ENCODE measurements at places on chromosomes 6 and 20.

DNA sequence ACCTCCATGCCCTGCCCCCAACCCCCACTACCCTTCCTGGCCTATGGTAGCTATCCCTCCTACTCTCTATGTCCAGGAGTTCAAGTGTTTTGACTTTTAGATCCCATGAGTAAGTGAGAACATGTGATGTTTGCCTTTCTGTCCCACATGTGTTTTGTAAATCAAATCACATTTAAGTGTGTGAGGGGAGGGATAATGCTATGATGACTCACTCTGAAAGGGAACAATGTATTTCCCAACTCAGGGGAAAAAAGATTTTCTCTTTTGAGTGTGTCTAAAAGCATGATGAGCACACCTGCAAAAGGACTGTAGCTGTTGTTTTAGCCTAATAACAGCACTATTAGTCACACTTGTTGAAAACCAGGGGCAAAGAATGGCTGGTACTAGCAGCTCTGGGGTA is 193.7 kb downstream of the GJA10 start:
- no peaks in the 10 kb centered on the region for H3K27me3 ChIP-seq
- H3K36me3 ChIP-seq: no peaks in the 10 kb centered on the region
- DNase-seq: no peak
- no peak overlapping the region for H3K27ac ChIP-seq
- no peak overlapping the region for H3K4me3 ChIP-seq
- no peaks in the 10 kb centered on the region for H3K4me1 ChIP-seq

DNA sequence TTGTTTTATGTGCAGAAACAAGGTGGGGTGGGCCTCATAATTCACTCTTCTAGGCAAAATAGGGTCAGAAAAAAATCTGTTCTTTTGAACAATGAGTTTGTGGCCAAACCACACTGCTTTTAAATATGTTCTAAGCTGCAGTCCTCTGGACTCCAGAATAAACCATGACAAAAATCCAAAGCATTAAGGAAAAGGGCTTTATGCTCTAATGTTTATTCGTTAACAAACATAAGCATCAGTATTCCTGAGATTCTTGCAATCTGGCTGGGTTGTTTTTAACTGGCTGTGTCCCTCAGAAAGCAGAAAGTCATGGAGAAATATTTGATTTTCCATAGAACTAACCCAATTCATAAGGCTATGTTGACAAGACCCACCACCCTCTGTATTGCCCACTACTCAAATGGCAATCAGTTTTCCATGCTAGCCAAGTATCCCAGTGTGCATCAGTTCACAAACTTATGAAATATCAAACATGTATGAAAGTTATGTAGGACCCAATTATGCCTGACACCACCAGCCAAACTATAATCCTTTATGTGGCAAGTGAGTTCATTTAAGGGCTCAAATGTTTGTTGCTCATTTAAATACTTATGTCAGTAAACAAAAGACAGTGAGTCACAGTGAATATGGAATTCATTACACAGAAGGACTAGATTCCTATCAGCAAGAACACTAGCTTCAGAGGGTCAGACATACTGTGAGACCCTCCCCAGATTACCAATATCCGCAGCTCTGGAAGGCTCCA is 45.1 kb downstream of the PKHD1 start:
- DNase-seq: no peak
- H3K4me3 ChIP-seq: no peak overlapping the region
- no peaks in the 10 kb centered on the region for H3K4me1 ChIP-seq

- no peaks in the 10 kb centered on the region for H3K27me3 ChIP-seq
- no peaks in the 10 kb centered on the region for H3K36me3 ChIP-seq
- DNase-seq: no peak
- no peak overlapping the region for H3K27ac ChIP-seq
Observed at GRCh38 chr6:46940433-46941226, 18.9 kb upstream of the ADGRF5 start.

GRCh38 chr6:170265655-170266054 is 25.2 kb downstream of the DLL1 start:
- H3K4me1 ChIP-seq: 0 out of 2 replicates have a peak, but pooled peaks cover 2% of the 10 kb centered on the region
- H3K27me3 ChIP-seq: no peaks in the 10 kb centered on the region
- H3K4me3 ChIP-seq: no peak overlapping the region
- DNase-seq: no peak
- no peak overlapping the region for H3K27ac ChIP-seq

GRCh38 chr6:34465531-34466241 is at the start of gene PACSIN1:
Gene PACSIN1 (plus strand): TSS chr6:34466076. CDS start chr6:34526306, 60,230 bp downstream.
- H3K27ac ChIP-seq: no peak within 1 kb of the TSS
- H3K27me3 ChIP-seq: no peaks in the 10 kb centered on the region
- H3K4me3 ChIP-seq: peak within 1 kb of the TSS; percentile 41
- H3K4me1 ChIP-seq: 0 out of 2 replicates have a peak, but pooled peaks cover 2% of the 10 kb centered on the region
- DNase-seq: no peak

DNA sequence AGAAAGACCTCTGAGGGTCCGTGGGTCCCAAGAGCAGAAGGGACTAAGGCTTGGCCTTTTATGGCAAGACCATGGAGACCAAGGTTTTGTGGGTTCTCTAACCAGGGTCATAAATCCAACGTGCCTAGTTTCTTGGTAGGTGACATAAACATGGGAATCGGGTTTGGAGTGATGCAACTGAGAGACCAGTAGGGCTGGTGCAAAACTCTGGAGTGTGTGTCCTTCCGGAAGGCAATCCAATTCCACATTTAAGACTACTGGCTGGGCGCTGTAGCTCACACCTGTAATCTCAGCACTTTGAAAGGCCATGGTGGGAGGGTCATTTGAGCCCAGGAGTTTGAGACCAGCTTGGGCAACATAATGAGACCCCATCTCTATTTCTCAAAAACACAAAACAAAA is 116.5 kb upstream of the ARG1 start:
- H3K4me1 ChIP-seq: peaks cover 2% of the 10 kb centered on the region
- no peak overlapping the region for H3K27ac ChIP-seq
- no peaks in the 10 kb centered on the region for H3K36me3 ChIP-seq
- no peak overlapping the region for H3K4me3 ChIP-seq
- H3K27me3 ChIP-seq: no peaks in the 10 kb centered on the region
- DNase-seq: no peak

DNA sequence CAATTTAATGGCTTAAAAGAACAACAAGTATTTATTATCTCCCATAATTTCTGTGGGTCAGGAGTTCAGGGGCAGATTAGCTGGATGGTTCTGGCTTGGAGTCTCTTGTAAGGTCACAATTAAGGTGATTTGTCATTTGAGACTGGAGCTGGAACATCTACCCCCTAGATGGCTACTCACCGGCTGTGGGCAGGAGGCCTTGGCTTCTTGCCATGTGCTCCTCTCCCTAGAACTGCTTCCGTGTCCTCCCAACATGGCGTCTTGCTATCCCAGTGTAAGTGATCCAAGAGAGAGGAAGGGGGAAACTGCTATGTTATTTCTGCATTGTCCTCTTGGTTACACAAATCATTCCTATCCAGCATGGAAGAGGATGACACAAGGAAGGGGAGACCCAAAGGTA is 210.2 kb upstream of the ECI2 start:
- H3K4me1 ChIP-seq: no peaks in the 10 kb centered on the region
- no peaks in the 10 kb centered on the region for H3K27me3 ChIP-seq
- H3K4me3 ChIP-seq: no peak overlapping the region
- no peaks in the 10 kb centered on the region for H3K36me3 ChIP-seq
- H3K27ac ChIP-seq: no peak overlapping the region

DNA sequence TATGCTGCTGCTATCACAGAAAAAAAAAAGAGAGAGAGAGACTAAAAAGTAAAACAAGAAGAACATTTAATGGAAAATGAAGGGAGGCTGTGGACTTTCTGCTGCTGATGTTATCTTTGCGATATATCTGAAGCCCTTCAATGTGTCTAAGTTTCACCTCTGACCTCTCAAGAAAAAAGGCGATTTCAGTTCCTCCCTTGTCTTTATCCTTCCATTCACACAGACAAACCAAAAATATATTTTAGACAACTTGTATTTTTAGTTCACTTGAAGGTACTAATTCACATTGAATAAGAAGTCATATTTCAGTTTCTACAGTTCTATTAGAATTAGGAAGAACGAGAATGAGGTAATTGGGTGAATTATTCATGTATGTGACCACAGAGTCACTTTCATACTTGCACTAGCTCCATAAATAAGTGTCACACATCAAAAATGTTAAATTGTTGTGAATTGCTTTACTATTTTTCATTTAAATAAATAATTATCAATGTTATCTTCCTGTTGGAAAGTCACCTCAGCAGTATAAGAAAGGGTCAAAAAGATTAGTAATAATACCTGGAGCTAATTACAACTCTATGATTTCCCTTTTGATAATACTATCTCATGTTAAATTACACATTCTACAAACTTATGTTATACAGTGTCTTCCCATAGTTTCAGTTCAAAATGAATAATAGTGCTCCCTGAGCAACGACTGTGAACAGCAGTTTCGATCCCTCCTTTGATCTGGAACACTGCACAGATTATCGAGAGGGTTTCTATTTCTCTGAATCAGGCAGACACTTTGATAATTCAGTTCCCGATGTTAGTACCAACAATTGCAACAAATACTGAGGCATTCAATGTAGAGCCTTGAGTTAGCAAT is 85.2 kb upstream of the PLCB4 start:
- H3K4me1 ChIP-seq: no peaks in the 10 kb centered on the region
- H3K27ac ChIP-seq: no peak overlapping the region
- H3K36me3 ChIP-seq: no peaks in the 10 kb centered on the region
- H3K4me3 ChIP-seq: no peak overlapping the region

GRCh38 chr20:3733119-3733995 is 872 bp downstream of the HSPA12B start:
- peaks cover 3% of the 10 kb centered on the region for H3K4me1 ChIP-seq
- H3K27me3 ChIP-seq: no peaks in the 10 kb centered on the region
- H3K27ac ChIP-seq: no peak overlapping the region
- no peak overlapping the region for H3K4me3 ChIP-seq
- no peak for DNase-seq
- H3K36me3 ChIP-seq: no peaks in the 10 kb centered on the region

- H3K27me3 ChIP-seq: no peaks in the 10 kb centered on the region
- H3K4me3 ChIP-seq: no peak overlapping the region
- H3K36me3 ChIP-seq: no peaks in the 10 kb centered on the region
Observed at GRCh38 chr20:17896193-17896723, 72.3 kb downstream of the SNX5 start.

- no peak overlapping the region for H3K27ac ChIP-seq
- H3K4me1 ChIP-seq: no peaks in the 10 kb centered on the region
- no peak for DNase-seq
- H3K4me3 ChIP-seq: no peak overlapping the region
- no peaks in the 10 kb centered on the region for H3K27me3 ChIP-seq
- H3K36me3 ChIP-seq: no peaks in the 10 kb centered on the region
Observed at GRCh38 chr6:125210667-125211066, 57.1 kb downstream of the TPD52L1 start.

- no peaks in the 10 kb centered on the region for H3K27me3 ChIP-seq
- H3K4me1 ChIP-seq: no peaks in the 10 kb centered on the region
- no peak overlapping the region for H3K27ac ChIP-seq
- no peak for DNase-seq
- no peaks in the 10 kb centered on the region for H3K36me3 ChIP-seq
Observed at GRCh38 chr6:25952535-25952934, 10.1 kb upstream of the TRIM38 start.

GRCh38 chr20:53981752-53982437 is 88.5 kb downstream of the BCAS1 start:
- no peak for DNase-seq
- H3K4me3 ChIP-seq: no peak overlapping the region
- H3K4me1 ChIP-seq: no peaks in the 10 kb centered on the region
- H3K27ac ChIP-seq: no peak overlapping the region
- H3K27me3 ChIP-seq: no peaks in the 10 kb centered on the region
- no peaks in the 10 kb centered on the region for H3K36me3 ChIP-seq

DNA sequence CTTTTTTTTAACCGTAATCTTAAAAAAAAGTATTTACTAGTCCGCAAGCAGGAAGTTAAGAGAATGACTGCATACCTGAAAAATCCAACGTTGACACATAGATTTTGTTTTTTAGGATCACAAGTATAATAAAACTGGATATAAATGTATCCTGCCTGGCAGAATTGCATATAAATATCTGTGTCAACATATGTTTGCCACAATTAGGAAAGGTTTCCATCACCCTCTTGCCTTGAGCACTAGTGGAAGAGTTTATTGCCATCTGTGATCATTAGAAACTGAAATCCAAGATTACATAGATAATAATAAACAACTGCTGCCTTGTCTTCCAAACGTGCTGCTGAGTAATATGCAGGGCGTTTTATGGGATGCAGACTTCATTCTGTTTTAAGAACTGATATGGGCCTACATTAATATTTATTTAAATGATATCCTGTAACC is 27.9 kb downstream of the PLEKHG1 start:
- H3K27me3 ChIP-seq: no peaks in the 10 kb centered on the region
- H3K4me1 ChIP-seq: no peaks in the 10 kb centered on the region
- H3K36me3 ChIP-seq: 0 out of 2 replicates have a peak, but pooled peaks cover 4% of the 10 kb centered on the region
- DNase-seq: no peak

- peaks cover 15% of the 10 kb centered on the region for H3K36me3 ChIP-seq
- no peak overlapping the region for H3K27ac ChIP-seq
- no peaks in the 10 kb centered on the region for H3K27me3 ChIP-seq
- DNase-seq: no peak
- no peak overlapping the region for H3K4me3 ChIP-seq
- no peaks in the 10 kb centered on the region for H3K4me1 ChIP-seq
Observed at GRCh38 chr20:25273046-25273445, 25.2 kb downstream of the PYGB start.

DNA sequence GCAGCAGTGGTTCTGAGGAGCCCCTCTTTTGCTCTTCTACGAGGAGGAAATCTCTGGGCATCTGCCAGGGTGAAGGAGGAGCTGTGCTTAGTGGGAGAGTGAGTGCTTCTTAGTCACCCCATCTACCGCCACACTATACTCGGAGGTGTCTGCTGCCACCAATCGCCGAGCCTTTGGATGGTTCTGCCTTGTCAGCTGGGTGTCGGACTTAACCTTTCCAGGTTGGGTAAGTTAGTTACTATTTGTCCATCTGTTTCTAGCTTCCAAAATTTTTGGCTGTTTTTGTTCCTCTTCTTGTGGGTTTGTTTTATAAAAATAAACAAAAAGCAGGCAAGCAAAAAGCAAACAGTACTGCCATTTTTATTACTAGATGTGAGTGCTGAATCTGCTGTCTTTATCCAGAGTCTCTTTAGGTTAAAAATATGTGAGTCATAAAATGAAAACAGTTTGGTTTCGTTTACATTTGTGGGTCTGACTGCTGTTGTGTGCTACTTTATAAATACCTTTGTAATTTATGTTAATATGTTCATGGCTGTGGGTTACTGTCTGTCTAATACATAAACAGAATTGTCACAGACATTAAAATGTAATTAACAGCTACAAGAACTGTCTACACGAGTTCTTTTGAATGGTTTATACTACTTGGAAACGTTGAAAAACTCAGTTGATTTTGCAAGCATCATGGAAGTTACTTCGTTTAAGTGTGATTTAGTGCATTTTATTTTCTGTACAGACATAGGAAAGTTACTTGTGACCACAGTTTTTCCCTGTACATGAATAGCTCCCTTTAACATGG is 89.2 kb downstream of the ARID1B start:
- no peaks in the 10 kb centered on the region for H3K27me3 ChIP-seq
- H3K4me3 ChIP-seq: no peak overlapping the region
- H3K36me3 ChIP-seq: no peaks in the 10 kb centered on the region

DNA sequence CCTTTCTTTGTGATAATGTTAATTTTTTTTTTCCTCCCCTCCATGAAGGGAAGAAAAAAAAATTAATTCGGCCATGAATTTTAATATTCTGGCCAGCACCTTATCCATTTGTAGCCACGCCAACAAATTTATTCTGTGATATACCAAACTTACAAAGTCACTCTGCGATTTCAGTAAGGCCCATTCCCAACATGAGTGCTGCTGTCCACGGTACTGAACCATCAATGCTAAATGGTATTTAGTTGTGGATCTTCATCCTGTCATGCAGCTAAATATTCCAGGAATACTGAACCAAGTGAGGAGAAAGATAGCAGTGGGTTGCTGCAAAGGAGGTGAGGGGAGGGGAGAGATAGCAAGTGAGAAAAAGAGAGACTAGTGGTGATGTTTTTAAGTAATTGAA is 19.5 kb upstream of the RSPH4A start:
- H3K4me1 ChIP-seq: no peaks in the 10 kb centered on the region
- no peak overlapping the region for H3K4me3 ChIP-seq
- no peaks in the 10 kb centered on the region for H3K36me3 ChIP-seq
- no peak overlapping the region for H3K27ac ChIP-seq

Data from iPS DF 6.9 (cell line).